Lower leg skin (tissue), 4 donors: ENCODE measurements at places on chromosomes 12 and 14. TPM values are rescaled to one million over a fixed set of nuclear protein-coding genes. Genes with fewer than 3 reads are reported as not detected.

Gene SPRYD4
- 2.0 TPM for total RNA-seq

DNA sequence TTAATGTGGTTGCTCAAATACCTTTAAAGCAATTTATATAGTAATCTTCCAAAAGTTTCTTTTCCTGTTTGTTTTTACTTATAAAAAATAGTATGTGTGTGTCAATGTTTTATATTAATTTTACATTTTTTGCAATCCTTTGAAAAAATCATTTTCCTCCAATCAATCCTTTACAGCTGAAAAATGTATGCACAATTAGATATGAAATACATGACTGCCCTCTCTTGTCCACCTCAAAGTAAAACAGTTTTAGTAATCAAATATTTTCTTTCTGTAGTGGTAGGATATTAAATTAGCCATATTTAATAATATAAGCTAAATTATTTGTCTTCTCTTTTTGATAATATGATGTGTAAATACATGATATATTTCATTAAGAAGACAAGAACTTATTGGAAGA lies 269.9 kb downstream of the ADAMTS20 start:
- DNase-seq, result no peak

DNA sequence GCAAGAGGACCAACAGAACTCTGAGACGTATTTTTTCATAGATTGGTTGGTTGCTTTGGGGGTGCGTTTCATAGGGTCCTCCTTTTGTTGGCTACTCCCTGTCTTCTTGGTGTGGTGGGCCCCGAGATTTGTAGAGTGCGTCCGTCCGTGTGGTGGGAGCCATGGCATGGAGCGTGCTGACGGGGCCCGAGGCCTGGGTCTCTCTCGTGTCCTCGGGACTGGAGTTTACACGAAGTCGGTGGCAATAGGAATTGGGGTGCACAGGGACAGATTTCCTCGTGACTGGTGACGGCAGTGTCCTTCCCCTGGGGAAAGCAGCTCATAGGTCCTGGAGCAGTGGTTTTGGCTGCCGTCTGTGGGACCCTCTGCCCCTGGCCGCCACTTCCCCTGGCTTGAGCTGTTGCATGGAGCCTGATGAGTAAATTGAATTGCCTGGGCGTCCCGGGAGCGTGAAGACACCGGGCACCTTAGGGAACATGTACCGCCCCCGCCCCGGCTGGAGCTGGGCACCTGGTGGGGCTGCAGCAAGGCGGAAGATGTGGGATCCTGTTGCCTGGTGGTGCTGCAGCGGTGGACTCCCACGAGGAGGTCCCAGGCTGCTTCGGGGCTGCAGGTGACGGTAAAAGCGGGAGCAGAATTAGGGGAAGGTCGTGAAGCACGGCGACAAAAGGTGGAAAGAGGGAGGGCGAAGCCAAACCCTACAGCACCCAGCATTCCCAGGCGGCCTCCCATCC lies 153.7 kb upstream of the ALG10B start:
- DNase-seq, result peak; percentile 82

Gene BICDL1
- total RNA-seq, result 98.2 TPM

GRCh38 chr14:67335781-67336180 lies 23.8 kb downstream of the ATP6V1D start:
- DNase-seq, result no peak

Gene RASSF8
- total RNA-seq, result 11.4 TPM

DNA sequence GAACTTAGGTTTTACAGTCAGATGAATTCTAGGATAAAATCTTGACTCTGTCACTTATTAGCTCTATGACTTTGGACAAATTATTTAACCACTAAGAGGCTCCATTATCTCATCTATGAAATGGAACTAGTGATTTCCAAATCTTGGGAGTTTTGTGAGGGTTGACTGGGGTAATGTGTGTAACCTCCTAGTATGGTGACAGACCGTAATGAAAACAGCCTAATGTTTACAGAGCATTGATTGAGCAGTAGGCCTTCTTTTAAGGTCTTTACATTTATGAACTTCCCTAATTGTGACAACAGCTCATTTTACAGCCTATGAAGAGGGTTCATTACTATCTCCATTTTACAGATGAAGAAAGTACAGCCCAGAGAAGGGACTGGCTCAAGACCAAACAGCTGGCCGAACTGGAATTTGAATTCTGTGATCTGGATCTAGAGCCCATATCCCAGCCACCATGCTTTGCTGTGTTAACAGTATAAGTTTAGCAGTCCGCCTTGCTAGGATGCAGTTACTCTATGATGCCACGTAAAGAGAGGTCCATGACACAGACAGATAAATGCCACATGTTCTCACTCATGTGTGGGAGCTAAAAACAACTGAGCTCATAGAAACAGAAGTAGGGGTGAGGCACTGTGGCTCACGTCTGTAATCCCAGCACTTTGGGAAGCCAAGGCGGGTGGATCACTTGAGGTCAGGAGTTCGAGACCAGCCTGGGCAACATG lies 9.1 kb upstream of the FBXL14 start:
- no peak for DNase-seq

Gene ADCY4
- total RNA-seq, result 19.7 TPM

- no peak for DNase-seq
Observed at GRCh38 chr14:56160088-56160487, 41.9 kb downstream of the PELI2 start.

Gene RTL1
- not detected for total RNA-seq

Gene AMN1
- total RNA-seq, result 20.5 TPM
